ENCODE measurements at places on chromosomes 7 and 10.

DNA sequence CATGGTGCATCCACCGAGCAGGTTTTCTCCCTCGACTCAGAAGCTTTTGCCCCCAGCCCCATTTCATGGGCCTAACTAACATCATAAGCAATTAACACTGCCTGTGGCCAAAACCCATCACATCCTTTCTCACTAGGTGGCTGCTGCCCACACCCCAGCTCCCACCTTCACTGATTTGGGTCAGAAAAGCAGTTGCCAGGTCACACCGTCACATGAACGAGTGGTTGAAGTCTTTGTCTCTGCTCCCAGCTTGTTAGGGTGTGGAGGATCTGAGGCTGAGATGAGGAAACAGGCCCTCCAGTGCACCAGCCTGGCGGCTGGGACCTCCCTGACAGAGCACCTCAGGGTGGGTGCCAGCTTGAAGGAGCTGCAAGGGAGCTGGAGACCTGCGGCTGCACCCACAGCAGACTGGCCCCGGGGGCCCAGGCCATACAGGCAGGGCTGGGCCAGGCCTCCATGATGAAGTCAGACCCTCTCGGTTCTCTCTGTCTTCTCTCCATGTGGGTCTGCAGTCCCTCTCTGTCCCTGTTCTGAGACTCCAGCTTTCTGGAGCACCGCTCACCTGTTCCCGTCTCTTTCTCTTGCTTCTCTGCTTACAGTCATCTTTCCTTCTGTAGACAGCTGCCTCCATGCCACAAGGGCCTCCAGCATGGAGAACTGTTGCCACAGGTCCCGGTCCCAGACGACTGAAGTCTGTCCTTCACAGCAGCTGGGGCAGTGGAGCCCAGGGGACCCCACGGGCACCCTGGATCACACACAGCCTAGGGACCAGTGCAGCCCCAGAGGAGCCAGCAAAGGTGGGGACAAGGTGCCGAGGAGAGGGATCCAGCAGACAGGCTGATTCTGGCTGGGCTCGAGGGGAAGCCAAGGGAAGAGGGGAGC, 13.8 kb upstream of the INPP5A start:
- DNase-seq: no peak

DNA sequence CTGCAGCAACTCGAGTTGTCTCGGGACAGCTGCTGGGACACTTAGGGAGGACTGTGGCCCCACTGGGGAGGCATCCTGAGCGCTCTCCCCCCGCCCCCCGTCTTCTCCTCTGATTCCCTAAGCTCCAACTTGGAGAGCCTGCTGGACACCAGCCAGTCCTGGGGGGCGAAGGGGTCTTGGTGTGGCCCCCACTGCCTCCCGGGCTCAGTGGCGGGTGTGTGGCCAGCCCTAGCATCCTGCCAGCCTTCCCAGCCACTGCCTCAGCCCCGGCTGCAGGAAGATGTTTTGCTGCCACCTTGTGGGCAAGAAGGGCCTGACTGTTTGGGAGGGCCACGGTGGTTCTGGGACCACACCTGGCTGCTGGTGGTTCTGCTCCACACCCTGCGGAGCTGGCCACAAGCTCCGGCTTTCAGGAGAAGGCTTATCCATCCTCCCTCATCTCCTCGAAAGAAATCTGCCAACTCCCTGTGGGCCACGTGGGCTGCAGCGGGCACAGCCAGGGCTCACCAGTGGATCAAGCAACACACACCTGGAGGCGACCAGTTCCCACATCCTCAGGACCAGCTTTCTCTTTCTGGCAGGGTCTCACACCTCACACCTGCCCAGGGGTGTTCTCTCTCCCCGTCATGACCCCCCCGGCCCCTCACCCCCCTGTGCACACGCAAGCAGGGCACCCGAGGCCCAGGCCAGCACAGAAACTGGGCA, 24.8 kb downstream of the AGAP3 start:
- peak; percentile 19 for DNase-seq

GRCh38 chr10:114398587-114399331, 5.5 kb downstream of the AFAP1L2 start:
- no peak for DNase-seq

DNA sequence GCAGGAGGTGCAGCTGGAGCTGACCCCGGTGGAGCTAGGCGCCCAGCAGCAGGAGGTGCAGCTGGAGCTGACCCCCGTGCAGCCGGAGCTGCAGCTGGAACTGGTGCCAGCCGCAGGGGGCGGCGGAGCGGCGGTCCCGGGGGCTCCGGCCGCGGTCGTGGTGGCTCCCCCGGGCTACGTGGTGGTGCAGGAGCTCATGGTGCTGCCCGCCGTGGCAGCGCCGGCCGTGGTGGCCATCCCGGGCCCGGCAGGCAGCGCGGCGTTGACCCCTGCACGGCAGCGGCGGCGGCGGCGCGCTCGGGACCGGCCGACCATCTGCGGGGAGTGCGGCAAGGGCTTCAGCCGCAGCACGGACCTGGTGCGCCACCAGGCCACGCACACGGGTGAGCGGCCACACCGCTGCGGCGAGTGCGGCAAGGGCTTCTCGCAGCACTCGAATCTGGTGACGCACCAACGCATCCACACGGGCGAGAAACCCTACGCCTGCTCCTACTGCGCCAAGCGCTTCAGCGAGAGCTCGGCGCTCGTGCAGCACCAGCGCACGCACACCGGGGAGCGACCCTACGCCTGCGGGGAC, 6.8 kb downstream of the ZNF853 start:
- DNase-seq: no peak

- peak; percentile 22 for DNase-seq
Measured at GRCh38 chr10:13613519-13613918, 26.8 kb downstream of the PRPF18 start.

Data from MV-4-11 (cell line).